ENCODE measurements at places on chromosomes 2 and 18.

DNA sequence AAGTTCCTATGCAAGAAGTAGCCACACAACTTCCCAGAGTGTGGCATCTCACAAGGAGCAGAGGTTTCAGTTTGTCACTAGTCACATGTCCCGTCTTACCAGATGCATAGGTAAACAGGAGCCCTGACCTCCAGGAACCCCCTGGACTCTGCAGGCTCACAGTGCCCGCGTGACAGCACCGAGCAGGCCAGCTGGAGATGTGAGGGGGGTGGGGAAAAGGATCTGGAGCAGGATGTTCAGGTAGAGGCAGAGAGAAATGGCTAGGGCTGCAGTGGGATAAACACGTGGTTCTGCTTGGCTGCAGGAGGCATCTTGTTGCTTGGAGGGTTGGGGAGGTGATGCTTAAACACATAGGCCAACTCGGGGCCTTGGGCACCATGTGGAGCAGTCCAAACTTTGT lies 54.2 kb downstream of the IMPA2 start:
- DNase-seq: no peak

DNA sequence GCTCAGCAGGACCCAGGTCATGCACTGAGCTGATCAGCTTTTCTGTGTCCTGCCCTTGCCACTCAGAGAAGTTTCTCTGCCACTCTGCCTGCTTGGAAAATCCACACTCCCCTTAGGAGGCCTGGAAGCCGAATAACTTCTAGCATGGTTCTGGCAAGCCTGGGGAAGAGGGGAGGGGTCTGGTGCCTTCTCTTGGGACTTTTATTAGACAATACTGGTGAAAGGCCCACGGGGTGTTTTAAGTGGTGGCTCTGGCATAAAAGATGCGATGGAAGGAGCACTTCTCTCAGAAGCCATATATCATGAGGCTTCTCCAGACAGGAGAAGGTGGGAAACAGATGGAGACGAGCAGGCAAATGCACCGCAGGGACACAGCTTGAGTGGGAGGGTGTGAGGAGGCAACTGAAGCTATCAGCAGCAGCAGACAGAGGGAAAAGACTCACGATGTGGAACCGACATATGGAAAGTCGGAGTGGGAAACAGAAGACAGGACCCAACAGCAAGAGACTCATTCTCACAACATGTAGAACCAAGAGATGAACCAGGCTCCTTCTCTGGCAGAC lies 141.8 kb upstream of the CTNNA2 start:
- no peak for DNase-seq

GRCh38 chr18:5895876-5896740 lies 786 bp upstream of the TMEM200C start:
- DNase-seq: no peak

DNA sequence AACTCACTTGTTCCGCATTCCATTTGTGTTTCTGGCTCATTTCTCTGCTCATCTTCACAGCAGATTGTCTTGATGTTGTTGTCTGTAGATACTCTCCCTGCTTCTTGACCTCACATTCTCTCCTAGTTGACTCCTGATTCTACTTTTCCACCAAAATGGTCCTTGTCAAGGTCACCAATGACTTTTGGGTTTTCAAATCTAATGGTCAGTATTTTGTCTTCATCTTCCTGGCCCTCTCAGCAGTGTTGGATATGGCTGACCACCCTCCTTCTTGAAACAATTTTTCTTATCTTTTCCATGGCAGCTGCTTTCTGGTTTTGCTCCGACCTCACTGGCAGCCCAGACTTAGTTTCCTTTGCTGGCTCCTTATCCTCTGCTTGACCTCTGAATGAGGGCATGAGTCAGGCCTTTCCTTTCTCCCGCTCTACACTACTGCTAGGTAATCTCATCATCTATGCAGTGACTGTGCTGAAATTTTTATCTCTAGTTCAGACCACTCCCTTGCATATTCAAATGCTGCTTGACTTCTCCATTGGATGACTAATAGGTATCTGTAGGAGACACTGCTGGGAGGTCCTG lies 386.6 kb upstream of the SPRED2 start:
- DNase-seq: no peak

Data from naive thymus-derived CD4-positive, alpha-beta T cell (primary cell).